Hematopoietic multipotent progenitor cell treated with erythropoietin and hydrocortisone succinate and interleukin-3 and kit ligand, for 17 days (in vitro differentiated cells): ENCODE measurements at places on chromosomes 6 and 20.

- no peak for DNase-seq
Measured at GRCh38 chr6:151325075-151326050, 66.0 kb downstream of the ZBTB2 start.

GRCh38 chr20:7505152-7505834 is 435.0 kb downstream of the HAO1 start:
- DNase-seq = no peak

DNA sequence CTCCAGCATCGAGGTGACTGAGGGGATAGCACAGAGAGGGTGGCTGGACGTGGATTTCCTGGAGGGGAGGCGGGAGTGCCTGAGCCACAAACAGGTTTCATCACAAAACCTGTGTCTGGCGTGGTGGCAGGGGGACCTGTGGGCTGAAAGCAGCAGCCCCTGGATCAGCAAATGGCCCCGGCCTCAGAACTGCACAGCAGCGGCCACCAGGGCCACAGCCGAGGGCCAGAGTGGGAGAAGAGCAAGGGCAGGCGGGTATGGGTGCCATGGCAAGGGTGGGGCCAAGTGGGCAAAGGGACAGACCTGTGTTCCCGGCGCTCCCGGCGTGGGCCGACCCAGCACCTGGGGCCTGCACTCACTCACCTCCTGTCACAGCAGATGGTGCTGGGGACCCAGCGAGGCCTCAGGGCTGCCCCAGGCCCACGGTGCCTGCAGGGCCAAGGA is 19.0 kb downstream of the NTSR1 start:
- no peak for DNase-seq

DNA sequence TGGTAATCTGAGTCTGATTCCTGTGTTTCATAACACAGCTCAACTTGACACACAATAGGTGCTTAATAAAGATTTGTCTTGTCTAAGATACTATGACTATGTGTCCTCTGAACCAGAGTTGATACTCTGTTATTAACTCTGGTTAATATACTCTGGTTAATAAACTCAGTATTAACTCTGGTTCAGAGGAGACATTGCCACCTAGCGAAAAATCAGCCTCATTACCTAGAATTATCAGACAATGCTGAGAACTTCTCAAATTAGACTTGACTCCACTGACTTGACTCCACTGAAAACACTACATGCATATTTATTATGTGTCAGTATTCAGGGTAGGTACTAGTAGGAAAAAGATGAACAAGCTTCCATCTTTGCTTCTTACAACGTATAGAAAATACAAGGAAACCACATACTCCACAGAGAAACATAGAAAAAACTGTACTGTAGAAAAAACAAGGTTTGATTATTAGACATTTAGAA is 73.9 kb downstream of the AHI1 start:
- peak; percentile 49 for DNase-seq

GRCh38 chr6:3205913-3206312 is 21.5 kb downstream of the TUBB2B start:
- no peak for DNase-seq
